ENCODE measurements at places on chromosomes 4 and X.

GRCh38 chr4:108168160-108168670 lies 517 bp downstream of the LEF1 start:
- DNase-seq = no peak

- peak; percentile 26 for DNase-seq
Measured at GRCh38 chrX:58025979-58026378, 115.7 kb upstream of the ZXDA start.

- DNase-seq = no peak
Measured at GRCh38 chr4:147581606-147582350, 35.4 kb upstream of the TMEM184C start.

GRCh38 chr4:28462766-28463700 lies 1602.4 kb downstream of the STIM2 start:
- no peak for DNase-seq

DNA sequence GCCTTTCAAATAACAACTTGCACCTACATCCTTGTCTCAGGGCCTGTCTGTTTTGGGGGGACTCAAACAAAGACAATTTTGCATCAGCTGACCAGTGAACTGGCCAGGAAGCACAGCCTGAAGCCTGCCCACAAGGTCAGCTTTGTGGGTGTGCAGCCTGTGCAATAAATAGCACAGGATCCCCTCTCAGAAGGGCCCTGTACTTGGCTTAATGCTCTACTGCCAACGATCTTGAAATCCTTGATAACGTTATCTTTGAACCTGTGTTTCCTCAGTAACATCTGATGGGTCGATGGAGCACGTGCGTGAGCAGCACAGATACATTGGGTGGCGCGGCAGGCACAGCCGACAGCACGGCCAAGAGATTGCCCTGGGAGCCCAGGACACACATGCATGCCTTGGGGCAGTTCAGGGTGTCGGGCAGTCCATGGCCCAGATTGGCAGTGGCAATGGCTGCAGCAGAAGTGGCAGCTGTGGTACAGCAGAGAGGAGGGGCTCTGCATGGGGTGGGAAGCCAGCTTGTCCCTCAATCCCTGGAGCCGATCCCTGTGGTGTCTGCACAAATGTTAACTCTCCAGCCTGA lies 58.8 kb upstream of the ATP6AP2 start:
- DNase-seq = no peak

DNA sequence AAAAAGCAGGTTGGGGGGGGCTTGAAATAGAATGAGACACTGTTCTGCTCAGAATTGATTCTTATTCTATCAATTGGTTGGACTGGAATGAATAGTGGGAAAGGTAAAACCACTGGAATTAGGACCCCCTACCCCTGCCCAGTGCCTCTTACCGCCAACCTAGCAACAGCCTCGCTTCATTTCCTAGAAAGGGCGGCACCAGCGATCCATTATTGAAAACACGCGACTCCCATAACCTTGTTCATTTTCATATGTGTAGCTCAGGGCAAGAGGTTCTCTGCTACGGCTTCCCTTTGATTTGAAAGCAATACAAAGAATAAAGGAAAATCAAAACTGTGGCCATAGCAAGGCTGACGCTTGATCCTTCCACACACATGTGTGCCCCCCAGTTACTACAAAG lies 33.7 kb downstream of the IDS start:
- DNase-seq = no peak

- DNase-seq = no peak
Measured at GRCh38 chr4:140291259-140291658, 82.2 kb upstream of the SCOC start.

GRCh38 chrX:130091980-130092522 lies 18.2 kb downstream of the ELF4 start:
- no peak for DNase-seq

DNA sequence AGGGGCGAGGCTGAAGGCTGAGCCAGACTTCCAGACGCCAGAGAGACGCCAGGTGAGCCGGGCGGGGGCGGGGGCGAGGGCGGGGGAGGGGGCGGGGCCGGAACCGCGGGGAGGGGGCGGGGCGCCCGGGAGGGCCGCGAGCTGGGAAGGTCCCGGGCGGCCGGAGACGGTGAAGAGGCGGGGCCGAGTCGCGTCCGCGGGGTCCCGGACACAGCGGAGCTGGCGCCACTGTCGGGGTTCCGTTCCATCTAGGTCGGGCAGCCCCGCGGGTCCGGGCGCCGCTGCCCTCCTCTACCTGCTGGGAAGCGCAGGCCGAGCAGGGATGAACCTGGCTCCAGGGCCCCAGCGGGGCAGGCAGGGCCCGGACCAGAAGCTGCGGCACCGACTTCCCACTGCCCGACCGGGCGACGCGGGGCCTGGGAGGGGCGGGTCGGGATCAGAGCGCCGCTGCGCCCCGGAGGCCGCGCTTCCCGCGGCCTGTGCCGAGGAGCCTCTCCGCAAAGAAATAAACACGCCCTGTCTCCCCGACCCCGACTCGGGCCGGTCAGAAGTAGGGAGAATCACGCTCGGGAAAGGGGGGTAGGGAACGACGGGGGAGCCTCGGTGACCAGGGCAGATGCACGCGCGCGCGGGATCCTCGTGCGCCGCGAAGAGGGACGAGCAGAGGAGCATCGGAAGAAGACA lies 10.6 kb downstream of the HMX1 start:
- no peak for DNase-seq

DNA sequence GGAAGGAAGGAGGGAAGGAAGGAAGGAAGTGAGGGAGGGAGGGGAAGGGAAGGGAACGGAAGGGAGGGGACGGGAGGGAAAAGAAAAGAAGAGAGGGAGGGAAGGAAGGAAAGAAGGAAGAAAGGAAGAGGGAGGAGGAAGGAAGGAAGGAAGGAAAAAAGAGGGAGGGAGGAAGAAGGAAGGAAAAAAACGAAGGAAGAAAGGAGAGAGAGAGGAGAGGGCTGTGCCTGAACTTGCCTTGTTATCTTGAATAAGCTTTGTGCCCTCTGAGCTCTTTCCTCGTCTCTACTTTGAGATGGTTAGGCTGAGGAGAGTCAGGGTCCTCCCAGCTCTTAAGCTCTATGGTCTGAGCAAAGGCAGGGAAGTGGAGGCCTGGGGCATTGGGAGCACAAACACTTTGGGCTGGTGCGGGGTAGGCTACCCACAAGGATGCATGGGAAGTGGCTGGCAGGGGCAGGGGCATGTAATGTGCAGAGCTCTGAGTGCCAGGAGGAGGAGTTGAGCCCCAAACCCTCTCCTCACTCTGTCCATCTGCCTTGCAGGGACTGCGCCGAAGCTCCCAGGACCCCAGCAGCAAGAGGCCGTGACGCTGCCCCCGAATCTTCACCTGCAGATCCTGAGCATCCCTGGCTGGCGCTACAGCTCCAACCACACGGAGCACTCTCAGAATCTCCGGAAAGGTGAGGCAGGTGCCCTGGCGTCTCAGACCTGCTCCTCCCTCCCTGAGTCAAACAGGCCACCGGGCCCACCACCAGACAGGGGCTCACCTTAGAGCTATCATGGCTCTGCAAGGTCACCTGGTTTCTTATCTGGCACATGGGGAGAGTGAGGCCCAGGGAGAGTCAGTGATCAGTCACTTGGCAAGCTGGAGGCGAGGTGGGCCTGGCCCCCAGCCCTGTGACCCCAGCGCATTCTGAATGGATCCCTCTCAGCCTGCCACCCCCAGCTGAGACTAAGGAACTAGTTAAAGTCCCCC lies 26.5 kb upstream of the MRFAP1 start:
- no peak for DNase-seq

DNA sequence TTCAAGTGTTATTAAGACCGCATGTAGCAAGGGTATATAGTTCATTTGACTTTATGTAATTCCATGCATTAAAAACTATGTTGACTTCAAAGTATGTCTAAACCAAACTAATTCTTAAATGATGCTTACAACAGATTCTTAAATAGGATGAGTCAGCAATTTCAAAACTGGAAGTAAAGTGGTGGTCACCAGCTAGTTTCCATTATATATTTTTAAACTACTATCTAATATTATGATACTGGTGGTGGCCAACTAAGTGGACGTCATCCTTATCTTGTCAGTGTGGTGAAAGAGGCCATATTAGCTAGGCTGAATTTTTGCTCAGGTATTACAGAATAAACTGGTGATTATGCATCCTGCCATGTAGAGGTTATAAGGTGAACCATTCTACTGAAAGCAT lies 1.2 kb downstream of the IL15 start:
- DNase-seq = no peak

GRCh38 chrX:108219949-108220601 lies 128.5 kb downstream of the ATG4A start:
- DNase-seq = no peak

DNA sequence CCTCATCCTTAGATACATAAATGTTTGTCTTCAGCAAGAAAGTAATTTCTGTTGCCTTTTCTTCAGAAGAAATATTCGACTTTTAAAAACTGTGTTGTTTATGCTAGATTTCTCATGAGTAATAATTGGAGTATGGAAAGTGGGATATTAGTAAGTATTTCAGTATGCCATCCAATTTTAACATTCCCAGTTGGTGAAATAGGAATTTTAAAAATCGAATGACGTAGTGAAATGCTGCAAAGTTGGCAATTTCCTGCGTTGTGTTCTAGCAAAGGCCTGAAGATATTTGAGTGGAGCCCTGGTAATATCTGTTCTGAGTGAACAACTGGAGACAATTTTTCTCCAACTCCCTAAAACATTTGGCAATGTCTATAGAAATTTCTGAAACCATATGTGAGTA lies 190.1 kb downstream of the ZNF330 start:
- no peak for DNase-seq

GRCh38 chr4:186726426-186727168 lies 2.9 kb upstream of the FAT1 start:
- no peak for DNase-seq

- DNase-seq = no peak
Measured at GRCh38 chrX:69126642-69127041, 38.6 kb downstream of the PJA1 start.

- DNase-seq = no peak
Measured at GRCh38 chrX:108582151-108582550, 142.5 kb downstream of the COL4A5 start.

- DNase-seq = no peak
Measured at GRCh38 chr4:169051761-169052593, 41.9 kb upstream of the CBR4 start.

DNA sequence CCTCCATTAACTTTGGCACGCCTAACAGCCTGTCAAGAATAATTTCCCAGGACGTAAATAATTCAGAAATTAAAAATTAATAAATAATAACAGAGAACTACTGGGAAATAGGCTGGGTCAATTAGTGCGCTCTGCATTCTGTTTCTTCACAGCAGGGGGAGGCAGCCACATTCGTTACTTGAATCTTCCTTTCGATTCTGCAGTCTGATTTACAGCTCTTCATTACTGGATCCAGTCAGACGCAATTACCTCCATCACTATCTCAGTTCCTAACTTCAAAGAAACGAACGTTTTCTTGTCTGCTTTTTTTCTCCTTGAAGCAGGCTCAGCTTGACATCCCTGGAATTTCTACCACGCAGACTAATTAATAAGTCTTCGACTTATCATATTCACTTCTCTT lies 9.0 kb upstream of the RPL34 start:
- no peak for DNase-seq

DNA sequence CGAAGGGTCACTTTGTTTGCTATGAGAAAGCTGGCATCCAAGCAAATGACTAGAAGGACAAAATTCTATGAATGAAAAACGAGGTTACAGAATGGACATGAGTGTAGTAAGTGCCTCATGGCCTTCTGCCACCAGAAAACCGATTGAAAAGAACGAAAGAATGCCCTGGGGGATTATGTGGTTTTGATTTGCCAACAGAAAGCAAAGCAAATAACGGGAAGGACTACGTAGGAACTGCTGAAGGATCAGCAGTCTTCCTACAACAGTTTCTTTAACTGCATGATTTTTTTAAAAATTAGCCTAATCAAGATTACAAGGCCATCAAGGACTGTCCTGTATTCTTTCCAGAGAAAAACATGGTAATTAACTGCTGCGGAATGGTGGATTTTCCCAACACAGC lies 50.6 kb downstream of the NRK start:
- DNase-seq = no peak

- no peak for DNase-seq
Measured at GRCh38 chr4:33054161-33054560, 2334.0 kb downstream of the PCDH7 start.

- DNase-seq = no peak
Measured at GRCh38 chr4:22593933-22594332, 78.1 kb upstream of the ADGRA3 start.

DNA sequence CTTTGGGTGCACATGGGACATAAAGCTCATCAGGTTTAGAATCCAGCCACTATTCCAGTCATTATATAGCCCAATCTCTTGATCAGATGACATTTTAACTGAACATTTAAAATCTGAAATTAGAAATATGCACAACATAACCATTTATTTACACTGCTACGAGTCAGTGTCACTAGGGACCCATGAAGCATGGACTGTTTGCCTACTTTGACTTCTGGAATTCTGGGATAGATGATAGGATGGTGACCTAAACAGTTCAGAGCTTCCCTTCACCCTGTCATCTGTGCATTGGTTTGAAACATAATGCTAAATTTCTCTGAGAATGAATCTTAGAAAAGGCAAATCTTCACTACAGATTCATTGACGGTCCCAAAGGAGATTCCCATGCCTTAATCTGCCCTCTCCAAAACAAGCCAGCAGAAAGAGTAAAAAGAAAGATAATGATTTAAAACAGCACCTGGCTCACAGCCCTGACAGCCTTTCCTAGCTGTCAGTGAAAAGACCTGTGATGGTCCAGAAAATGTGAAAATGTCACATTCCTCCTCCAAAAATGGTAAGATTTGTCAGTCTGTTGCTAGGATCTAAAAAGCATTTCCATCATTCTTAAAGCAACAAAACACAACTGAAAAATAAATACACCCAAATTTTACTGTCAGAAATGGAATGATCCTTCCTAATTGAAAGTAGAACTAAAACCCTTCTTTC lies 18.9 kb upstream of the HERC3 start:
- no peak for DNase-seq

DNA sequence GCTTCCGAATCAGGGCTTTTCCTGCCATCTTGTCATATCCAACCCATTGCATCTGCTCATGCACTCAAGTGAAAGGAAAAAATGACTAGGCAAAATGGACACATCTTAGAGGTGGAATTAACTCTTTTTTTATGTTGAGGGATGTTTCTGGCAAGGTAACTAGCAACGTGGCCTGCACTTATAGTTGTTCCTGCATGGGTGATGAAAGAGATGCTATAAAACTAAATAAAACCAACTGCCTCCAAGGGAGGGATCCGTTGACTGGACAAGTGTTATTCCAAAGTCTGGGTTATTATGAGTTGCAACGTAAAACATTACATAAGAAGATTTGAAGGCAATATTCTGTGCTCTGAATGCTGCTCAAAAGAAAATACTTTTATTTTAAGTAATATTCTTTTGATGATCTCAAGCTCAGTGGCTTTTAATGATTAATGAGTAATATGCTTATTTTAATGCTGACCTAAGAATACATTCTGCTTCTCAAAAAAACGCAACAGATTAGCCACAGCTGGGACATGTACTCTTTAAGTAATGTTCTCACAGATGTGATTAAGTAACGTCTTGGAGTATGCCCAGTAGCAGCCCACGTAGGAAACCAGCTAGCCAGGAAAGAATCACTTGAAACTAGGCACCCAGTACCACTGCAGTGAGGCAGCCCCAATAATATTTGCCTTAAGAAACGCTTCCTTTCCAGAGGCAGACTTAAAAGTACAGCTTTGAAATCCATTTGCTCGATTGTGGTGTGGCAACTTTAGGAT lies 27.4 kb downstream of the KLF3 start:
- no peak for DNase-seq

Measured in kidney capillary endothelial cell (primary cell).